ENCODE measurements at places on chromosomes 16 and 17. TPM values are rescaled to one million over a fixed set of nuclear protein-coding genes. Genes with fewer than 3 reads are reported as not detected.

- H3K27ac ChIP-seq, result no peak overlapping the region
- H3K27me3 ChIP-seq, result peaks cover 8% of the 10 kb centered on the region
- no peak for DNase-seq
Measured at GRCh38 chr16:8594149-8594666, 3.9 kb upstream of the TMEM114 start.

DNA sequence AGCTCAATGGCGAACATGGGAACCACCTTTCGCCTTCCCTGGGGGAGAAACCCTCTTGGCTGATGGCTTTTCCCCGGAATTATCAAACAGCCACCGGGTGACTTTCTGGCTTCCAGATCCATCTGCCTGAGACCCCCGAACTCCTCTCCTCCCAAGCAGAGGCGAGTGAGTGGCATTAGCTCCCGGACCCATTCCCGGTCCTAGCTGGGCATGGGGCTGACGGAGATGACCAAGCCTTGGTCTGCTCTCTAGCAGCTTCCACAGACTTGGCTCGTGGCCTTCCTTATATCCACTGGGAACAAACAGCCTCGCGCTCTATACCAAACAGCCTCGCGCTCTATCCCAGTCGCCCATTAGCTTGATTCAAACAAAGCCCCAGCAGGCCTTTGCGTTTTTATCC lies 62.4 kb downstream of the CCDC182 start:
- no peak overlapping the region for H3K27ac ChIP-seq
- H3K36me3 ChIP-seq, result no peaks in the 10 kb centered on the region
- no peak for DNase-seq
- no peaks in the 10 kb centered on the region for H3K27me3 ChIP-seq
- H3K4me3 ChIP-seq, result no peak overlapping the region

DNA sequence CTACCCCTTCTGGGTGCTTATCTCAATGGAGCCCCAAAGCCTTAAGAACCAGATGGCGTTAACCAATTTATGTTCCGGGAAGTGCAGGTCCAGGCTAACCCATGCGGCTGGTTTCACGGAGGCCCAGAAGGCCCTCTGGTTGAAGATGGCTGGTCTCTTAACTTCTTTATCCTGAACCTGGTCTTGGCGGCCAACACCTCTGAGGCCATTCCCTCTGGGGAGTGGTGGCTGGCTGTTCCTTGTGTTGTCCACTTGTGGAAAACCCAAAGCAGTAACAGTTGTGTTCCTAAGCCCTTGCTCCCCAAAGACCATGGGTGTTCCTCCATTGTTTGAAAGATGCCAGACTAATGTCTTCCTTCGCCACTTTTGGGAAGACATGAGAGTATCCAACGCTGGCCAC lies 1.5 kb downstream of the CDYL2 start:
- H3K4me1 ChIP-seq, result peaks cover 4% of the 10 kb centered on the region
- no peak overlapping the region for H3K27ac ChIP-seq
- peak overlapping the region; percentile 69 for H3K4me3 ChIP-seq

DNA sequence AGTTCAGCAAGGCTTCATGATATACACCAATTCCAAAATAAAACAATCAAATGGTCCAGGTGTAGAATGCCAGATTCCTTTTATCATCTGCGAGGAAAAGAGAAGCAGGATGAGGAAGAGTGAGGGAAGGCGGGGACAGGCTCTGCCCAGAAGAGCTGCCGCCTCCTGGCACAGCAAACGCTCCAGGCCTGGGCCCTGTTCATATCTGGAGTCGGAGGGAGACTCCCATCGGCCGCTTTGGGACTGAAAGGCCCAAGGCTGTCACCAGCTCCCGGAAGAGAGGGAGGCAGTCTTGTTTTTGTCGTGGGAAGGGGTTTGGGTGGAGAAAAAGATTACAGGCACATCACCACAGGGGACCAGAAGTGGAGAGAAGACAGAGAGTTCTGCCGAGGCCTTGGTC lies 29.0 kb upstream of the SLC25A19 start:
- H3K36me3 ChIP-seq, result peaks cover 41% of the 10 kb centered on the region
- no peaks in the 10 kb centered on the region for H3K4me1 ChIP-seq
- DNase-seq, result no peak
- no peak overlapping the region for H3K4me3 ChIP-seq
- H3K27me3 ChIP-seq, result no peaks in the 10 kb centered on the region

DNA sequence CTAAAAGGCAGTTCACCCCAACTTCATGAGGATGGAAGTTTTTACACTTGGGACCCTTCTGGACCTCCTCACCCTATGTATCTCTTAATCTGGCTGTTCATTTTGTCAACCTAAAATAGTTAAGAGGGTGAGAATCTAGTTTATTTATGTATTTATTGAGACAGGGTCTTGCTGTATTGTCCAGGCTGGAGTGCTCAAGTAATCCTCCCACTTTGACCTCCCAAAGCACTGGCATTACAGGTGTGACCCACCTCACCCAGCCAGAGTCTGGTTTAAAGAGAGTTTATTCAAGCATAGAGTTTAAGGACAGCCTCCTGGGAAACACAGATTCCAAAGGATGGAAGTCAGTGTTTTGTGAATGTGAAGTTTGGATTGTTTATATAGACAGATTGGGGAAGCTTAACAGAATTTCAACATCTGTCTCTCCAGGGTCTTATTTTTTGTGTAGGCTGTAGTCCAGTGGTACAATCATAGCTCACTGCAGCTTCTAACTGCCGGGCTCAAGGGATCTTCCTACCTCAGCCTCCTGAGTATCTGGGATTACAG lies 8.0 kb upstream of the APPBP2 start:
- no peak for DNase-seq
- H3K36me3 ChIP-seq, result no peaks in the 10 kb centered on the region
- H3K4me1 ChIP-seq, result no peaks in the 10 kb centered on the region
- H3K27me3 ChIP-seq, result no peaks in the 10 kb centered on the region
- no peak overlapping the region for H3K27ac ChIP-seq

Gene NAGLU
- 86.7 TPM for total RNA-seq

DNA sequence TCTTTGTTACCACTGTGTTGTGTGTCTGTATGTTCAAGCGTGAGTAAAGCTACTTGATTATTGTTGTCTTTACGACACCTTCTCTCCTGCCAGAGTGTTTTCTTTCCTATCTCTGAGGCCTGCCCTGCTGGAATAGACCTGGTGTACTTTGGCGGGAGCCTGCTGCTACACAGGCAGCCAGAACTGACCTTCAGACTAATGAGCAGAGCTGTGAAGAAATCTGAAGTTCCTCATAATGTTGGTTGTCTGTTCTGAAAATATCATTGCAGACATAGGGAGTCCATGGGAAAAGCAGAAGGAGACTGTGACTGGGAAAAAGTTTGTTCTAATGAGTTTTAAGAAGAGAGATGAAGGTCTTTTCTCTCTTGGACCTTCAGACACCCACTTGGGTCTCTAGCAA lies 9.8 kb downstream of the RHOT1 start:
- H3K27me3 ChIP-seq, result no peaks in the 10 kb centered on the region
- peak overlapping the region; percentile 43 for H3K27ac ChIP-seq
- DNase-seq, result no peak
- H3K4me3 ChIP-seq, result no peak overlapping the region
- peaks cover 21% of the 10 kb centered on the region for H3K4me1 ChIP-seq

- H3K4me1 ChIP-seq, result peaks cover 86% of the 10 kb centered on the region
- peak overlapping the region; percentile 96 for H3K27ac ChIP-seq
- H3K4me3 ChIP-seq, result peak overlapping the region; percentile 63
- no peaks in the 10 kb centered on the region for H3K27me3 ChIP-seq
- no peak for DNase-seq
- H3K36me3 ChIP-seq, result no peaks in the 10 kb centered on the region
Measured at GRCh38 chr16:75252946-75253911, 1.8 kb upstream of the BCAR1 start.

GRCh38 chr16:89921131-89921701 lies 1.9 kb upstream of the TUBB3 start:
- no peak for DNase-seq
- no peaks in the 10 kb centered on the region for H3K36me3 ChIP-seq
- peaks cover 25% of the 10 kb centered on the region for H3K4me1 ChIP-seq
- peaks cover 7% of the 10 kb centered on the region for H3K27me3 ChIP-seq
- peak overlapping the region; percentile 78 for H3K27ac ChIP-seq

GRCh38 chr16:48628359-48628985 lies 18.5 kb upstream of the N4BP1 start:
- H3K27ac ChIP-seq, result no peak overlapping the region
- no peaks in the 10 kb centered on the region for H3K4me1 ChIP-seq
- H3K4me3 ChIP-seq, result no peak overlapping the region
- no peak for DNase-seq
- H3K27me3 ChIP-seq, result no peaks in the 10 kb centered on the region

- no peak overlapping the region for H3K4me3 ChIP-seq
- no peak overlapping the region for H3K27ac ChIP-seq
- H3K27me3 ChIP-seq, result no peaks in the 10 kb centered on the region
- no peaks in the 10 kb centered on the region for H3K4me1 ChIP-seq
- DNase-seq, result no peak
Measured at GRCh38 chr17:3012926-3013581, 50.4 kb downstream of the OR1D5 start.

Gene PIRT
- total RNA-seq, result not detected

GRCh38 chr17:82605939-82606600 lies 42.2 kb downstream of the WDR45B start:
- H3K36me3 ChIP-seq, result peaks cover 33% of the 10 kb centered on the region
- H3K27me3 ChIP-seq, result no peaks in the 10 kb centered on the region
- no peak overlapping the region for H3K27ac ChIP-seq
- H3K4me1 ChIP-seq, result no peaks in the 10 kb centered on the region

- no peaks in the 10 kb centered on the region for H3K36me3 ChIP-seq
- H3K4me1 ChIP-seq, result peaks cover 8% of the 10 kb centered on the region
- H3K4me3 ChIP-seq, result peak overlapping the region; percentile 80
- H3K27me3 ChIP-seq, result no peaks in the 10 kb centered on the region
- no peak for DNase-seq
Measured at GRCh38 chr16:68236137-68236825, 354 bp upstream of the ESRP2 start.

Gene KRTAP4-6
- not detected for total RNA-seq

GRCh38 chr16:49491771-49492761 lies 118.5 kb downstream of the C16orf78 start:
- H3K27ac ChIP-seq, result no peak overlapping the region
- no peaks in the 10 kb centered on the region for H3K27me3 ChIP-seq
- no peak for DNase-seq
- H3K36me3 ChIP-seq, result no peaks in the 10 kb centered on the region

All from thoracic aorta (tissue), 2 donors.